ENCODE measurements at places on chromosomes 12 and 14. TPM values are rescaled to one million over a fixed set of nuclear protein-coding genes. Genes with fewer than 3 reads are reported as not detected.

GRCh38 chr14:81298911-81299310 lies 78.2 kb upstream of the GTF2A1 start:
- no peaks in the 10 kb centered on the region for H3K27me3 ChIP-seq
- H3K4me1 ChIP-seq = no peaks in the 10 kb centered on the region
- H3K4me3 ChIP-seq = no peak overlapping the region
- H3K36me3 ChIP-seq = no peaks in the 10 kb centered on the region
- no peak for DNase-seq

GRCh38 chr12:47102406-47102805 lies 22.6 kb upstream of the AMIGO2 start:
- no peak overlapping the region for H3K4me3 ChIP-seq
- DNase-seq = no peak
- no peaks in the 10 kb centered on the region for H3K27me3 ChIP-seq
- H3K27ac ChIP-seq = no peak overlapping the region

DNA sequence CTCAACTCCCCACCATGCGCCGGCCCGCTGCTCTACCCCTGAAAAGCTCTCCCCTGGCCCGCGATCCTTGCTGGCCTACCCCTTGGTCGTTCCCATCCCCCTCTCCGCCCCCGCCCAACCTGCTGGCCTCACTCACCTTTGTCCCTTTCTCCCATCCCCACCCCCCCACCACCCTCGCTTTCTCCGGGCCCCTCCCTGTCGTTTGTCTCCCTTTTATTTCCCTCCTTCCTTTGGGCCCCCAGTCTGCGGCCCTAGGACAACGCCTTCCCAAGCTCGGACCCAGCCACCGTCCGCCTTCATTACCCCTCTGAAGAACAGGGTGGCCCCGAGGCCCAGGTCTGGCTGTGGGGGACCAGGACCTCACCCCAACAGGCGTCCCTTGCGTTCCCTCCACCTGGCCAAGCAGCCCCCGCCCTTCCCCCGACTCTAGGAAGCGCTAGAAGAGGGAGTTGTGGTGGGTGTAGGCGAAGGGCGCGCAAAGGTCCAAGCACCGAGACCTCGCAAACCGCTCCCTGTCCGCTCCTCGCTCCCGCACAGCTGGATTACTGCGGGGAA lies 6.9 kb upstream of the SLC7A7 start:
- H3K27ac ChIP-seq = peak overlapping the region; percentile 79
- no peaks in the 10 kb centered on the region for H3K36me3 ChIP-seq
- peaks cover 44% of the 10 kb centered on the region for H3K4me1 ChIP-seq
- no peaks in the 10 kb centered on the region for H3K27me3 ChIP-seq
- DNase-seq = no peak

DNA sequence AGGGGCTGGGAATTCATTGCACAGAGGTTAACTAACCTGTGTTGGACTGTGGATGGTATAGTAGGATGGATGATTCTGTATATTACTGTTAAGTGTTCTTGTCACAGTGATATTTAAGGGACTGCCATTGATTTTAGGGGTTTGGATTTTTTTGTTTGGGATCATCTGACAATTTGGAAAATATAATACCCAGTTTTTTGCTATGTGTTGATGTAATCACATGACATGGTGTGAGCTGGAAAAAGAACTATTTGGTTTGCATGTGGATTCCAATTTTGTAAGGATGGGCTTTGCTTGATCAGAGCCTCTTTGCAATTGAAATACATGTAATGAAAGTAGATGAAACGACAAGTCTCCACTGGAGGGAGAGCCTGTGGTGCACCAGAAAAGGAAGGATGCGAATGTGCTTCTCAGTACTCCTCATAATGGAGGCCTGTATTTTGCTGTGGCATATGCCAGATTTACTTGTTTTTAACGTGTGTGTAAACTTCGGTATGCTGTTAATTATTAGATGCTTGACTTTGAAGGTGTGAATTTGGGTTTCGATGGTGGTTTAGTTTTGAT lies 2.7 kb downstream of the DYRK2 start:
- no peak for DNase-seq
- peaks cover 44% of the 10 kb centered on the region for H3K4me1 ChIP-seq
- no peaks in the 10 kb centered on the region for H3K27me3 ChIP-seq
- peak overlapping the region; percentile 91 for H3K4me3 ChIP-seq
- H3K36me3 ChIP-seq = peaks cover 10% of the 10 kb centered on the region

DNA sequence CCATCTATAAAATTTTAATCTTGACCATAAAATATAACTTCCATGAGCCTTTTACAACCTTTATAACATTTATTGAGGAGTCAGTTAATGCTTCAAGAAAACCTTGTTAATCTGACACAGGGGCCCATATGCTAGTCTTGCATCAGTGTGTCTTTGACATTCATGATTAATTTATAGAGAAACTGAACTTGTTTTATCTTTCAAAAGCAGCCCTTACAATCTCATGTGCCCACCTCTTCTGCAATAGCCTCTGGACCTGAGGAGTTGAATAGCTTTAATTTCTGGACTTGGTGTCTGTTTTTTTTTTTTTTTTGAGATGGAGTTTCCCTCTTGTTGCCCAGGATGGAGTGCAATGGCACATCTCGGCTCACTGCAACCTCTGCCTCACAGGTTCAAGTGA lies 8.6 kb upstream of the LPCAT3 start:
- no peak for DNase-seq
- no peak overlapping the region for H3K27ac ChIP-seq

GRCh38 chr12:58532855-58533608 lies 387.3 kb downstream of the LRIG3 start:
- no peak for DNase-seq
- no peaks in the 10 kb centered on the region for H3K27me3 ChIP-seq
- H3K4me3 ChIP-seq = no peak overlapping the region

DNA sequence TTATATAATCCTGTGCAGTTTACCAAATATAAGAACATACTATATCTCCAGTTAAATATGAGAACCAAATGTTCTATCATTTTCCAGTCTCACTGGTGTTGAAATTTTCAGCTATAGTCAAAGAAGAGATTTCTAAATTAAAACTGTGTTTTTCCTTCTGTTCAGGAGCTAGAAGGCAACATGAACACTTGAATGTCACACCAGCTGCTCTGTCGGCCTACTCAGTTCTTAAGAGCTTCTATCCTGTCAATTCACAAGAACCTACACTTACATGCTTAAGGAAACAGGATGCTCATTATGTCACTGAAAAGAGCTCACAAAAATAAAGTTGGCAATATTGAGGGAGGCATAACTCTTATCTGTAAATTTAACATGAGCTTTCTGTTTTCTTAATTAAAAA lies 43.1 kb downstream of the ATP2B1 start:
- peaks cover 17% of the 10 kb centered on the region for H3K4me1 ChIP-seq

GRCh38 chr12:49970658-49971057 lies 2.1 kb upstream of the AQP6 start:
- H3K36me3 ChIP-seq = no peaks in the 10 kb centered on the region
- no peak overlapping the region for H3K27ac ChIP-seq
- peaks cover 10% of the 10 kb centered on the region for H3K4me1 ChIP-seq
- H3K4me3 ChIP-seq = no peak overlapping the region
- no peak for DNase-seq

- H3K27me3 ChIP-seq = no peaks in the 10 kb centered on the region
- no peak overlapping the region for H3K4me3 ChIP-seq
- no peak overlapping the region for H3K27ac ChIP-seq
- H3K4me1 ChIP-seq = no peaks in the 10 kb centered on the region
- H3K36me3 ChIP-seq = no peaks in the 10 kb centered on the region
These were observed 31.4 kb upstream of the ETV6 start for GRCh38 chr12:11618046-11618445.

- H3K4me1 ChIP-seq = peaks cover 46% of the 10 kb centered on the region
- no peak overlapping the region for H3K4me3 ChIP-seq
These were observed 487.1 kb downstream of the PCNX1 start for GRCh38 chr14:71394386-71394785.

DNA sequence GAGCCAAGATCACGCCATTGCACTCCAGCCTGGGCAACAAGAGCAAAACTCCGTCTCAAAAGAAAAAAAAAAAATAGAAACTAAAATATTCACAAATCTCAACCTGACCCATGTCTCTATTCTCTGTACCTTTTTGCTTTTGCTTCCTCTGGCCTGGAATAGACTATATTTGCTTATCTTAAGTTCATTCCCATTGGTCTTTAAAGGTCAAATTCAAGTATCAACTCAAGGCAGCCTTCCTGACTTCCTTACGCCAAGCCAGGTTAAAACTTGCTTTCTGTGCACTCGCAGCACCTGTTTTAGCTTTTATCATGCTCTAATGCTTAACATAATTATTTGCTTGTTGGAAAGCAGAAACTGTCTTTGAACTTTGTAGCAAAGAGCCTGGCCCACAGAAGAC lies 14.8 kb downstream of the PYM1 start:
- no peak overlapping the region for H3K27ac ChIP-seq
- H3K4me1 ChIP-seq = peaks cover 18% of the 10 kb centered on the region
- H3K36me3 ChIP-seq = peaks cover 14% of the 10 kb centered on the region
- no peak overlapping the region for H3K4me3 ChIP-seq
- DNase-seq = no peak

SLC25A47 gene
- not detected for total RNA-seq

TMEM52B gene
- not detected for total RNA-seq

RD3L gene
- not detected for total RNA-seq

All from osteocyte (in vitro differentiated cells).